ENCODE measurements at places on chromosomes 2 and 18.
A peak's percentile ranks its signal among the peaks of the same experiment; 100 is the strongest.

- no peak for DNase-seq
Measured at GRCh38 chr2:200507179-200507578, 2.7 kb downstream of the KCTD18 start.

GRCh38 chr2:178152033-178152432 lies 39.8 kb downstream of the RBM45 start:
- no peak for DNase-seq

DNA sequence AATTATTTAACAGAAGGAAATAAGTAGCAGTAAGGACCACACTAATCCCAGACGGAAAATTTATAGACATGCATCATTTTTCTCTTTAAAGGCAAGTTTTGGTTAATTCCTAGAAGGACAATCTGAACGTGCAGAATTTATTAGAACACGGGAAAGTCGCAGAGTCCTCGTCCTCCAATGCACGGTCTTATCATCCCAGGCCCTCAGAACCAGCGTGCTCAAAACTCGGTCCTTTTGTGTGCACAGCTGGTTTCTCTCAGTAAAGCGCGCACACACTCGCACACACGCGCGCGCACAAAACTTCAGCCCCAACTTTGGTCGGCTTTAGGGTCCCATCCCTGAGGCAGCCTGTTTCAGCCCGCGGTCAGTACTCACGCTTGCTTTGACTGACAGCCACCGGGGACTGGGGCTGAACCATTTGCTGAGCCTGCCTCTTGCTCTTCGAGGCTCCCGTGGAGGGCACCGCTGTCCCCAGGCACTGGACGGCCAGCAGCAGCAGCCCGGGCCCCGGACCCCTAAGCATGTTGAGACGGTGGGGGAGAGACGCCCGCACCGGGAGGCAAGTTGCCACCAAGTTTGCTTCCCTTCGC lies 493 bp downstream of the FN1 start:
- no peak for DNase-seq

DNA sequence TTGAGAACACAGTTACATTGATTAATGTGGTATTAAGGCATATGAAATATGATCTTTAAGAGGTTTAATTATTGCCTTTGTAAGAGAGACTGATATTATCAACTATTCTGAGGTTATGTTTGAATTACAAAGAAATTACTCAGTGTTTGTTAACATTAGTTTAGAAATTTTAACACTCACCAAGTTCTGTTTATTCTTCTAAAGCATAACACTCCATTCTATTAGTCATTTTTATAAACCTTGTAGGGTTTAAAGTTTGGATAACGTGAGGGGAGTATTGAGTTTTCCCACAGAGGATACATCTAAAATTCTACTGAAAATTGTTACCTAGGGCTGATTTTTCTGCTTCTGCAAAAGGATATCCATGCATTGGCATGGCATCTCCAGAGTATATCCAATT lies 7.7 kb downstream of the CCDC178 start:
- no peak for DNase-seq

- DNase-seq = no peak
Measured at GRCh38 chr2:135561925-135562324, 30.6 kb downstream of the R3HDM1 start.

- peak; percentile 74 for DNase-seq
Measured at GRCh38 chr18:79523736-79524180, 128.0 kb downstream of the NFATC1 start.

GRCh38 chr2:119109866-119110265 lies 48.7 kb downstream of the C1QL2 start:
- DNase-seq = no peak

GRCh38 chr2:149313512-149313972 lies 16.8 kb upstream of the LYPD6 start:
- DNase-seq = no peak

DNA sequence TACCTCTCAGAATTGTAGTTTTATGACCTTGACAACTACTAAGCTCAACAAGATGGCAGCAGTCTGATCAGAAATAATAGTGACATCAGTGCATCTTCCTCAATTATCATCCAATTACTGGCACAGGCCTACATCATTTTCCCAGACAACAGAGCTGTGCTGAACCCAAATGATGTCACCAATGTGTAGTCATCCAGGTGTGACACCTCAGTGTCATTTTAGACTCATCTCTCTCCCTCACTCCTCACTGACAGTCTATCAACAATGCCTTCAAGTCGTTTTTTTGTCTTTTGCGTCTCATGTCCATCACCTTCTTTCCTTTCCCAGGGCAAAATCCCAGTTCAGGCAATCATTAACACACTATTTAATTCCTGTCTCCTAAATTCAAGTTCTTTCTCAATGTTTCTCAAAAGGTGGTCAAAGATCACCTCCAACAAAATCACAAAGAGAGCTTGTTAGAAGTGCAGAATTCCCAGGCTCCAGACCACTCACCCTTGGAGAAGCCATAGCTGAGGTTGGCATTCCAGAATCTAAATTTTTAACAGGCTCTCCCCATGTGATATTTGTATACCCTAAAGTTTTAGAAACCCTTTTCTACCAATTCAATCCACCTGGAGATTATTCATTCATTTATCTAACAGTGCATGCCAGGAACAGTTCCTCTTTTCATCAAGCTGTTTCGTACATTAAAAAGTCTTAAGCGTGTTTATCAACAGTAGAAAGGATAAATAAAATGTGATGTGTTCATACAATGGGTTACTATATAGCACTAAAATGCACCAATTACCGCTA lies 125.3 kb upstream of the KLF7 start:
- DNase-seq = no peak

DNA sequence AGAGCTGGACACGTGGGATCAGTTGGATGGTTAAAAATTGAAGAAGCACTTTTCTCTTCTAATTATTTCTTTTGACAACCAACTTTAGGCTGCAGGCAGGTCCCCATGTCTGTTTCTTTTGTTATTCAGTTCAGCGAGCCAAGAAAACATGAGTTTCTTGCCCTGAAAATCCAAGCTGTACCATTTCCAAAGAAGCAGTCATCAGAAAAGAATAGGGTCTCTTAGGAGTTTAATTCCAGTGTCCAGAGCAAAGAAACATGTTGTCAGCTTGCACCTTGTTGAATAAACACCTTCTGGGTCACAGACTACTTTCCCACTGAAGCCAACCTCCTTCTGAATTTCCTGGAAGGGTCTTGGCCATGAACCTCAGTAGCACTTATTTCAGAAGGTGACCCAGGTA lies 170.5 kb upstream of the COPS8 start:
- no peak for DNase-seq

- no peak for DNase-seq
Measured at GRCh38 chr2:28035163-28035690, 144.7 kb downstream of the BABAM2 start.

- no peak for DNase-seq
Measured at GRCh38 chr2:223008162-223008561, 43.8 kb upstream of the KCNE4 start.

DNA sequence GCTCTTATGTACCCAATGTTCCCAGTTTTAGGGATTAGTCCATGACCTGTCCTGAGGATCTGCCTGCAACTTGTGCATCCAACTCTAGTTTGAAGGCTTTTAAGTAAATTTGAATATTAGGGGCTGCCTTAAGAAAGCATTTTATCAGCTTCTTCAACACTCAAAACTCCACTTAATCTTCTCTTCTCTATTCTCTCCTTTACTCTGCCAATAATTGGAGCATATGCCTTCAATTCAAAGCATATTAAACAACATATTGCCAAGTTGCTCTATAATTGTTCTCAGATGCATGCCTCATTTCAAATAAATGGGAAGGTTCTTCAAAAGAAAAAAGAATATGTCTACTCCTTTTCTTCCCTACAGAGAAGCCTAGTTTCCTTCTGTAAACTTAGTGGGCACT lies 84.8 kb upstream of the NCKAP5 start:
- DNase-seq = no peak

DNA sequence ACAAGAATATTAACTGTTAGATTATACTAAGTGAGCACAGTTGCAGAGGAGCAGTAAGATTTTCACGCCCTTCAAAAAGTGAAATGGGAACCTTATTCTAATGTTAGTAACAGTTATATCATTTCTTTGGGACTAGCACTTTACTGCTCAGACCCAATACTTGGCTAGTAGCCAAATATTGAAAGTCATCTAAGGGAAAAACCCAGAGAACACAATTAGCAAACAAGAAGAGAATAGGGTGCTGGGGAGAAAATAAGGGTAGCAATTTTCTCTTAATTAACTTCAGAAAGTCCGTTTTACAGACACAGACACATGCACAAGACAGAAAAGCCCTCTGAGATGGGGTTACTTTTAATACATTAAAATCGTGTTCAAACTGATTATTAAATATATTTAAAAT lies 71.8 kb downstream of the ID2 start:
- DNase-seq = no peak

DNA sequence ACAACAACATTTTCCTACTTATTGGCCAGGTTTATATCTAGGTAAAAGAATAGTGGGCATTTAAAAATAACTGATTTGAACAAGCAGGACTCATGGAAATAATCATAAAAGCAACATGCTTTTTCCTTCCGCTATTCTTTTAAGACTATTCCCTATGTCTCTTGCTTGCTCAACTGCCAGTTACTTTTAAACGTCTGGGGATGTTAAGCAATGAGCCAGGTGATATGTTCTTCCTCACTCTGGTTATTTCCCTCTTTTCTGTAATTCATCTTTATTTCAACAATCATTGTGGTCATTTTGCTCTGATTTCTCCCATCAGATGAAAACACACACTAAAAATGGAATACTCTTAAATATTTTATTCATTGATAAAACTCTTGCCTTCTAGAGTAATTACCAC lies 33.4 kb upstream of the SLC8A1 start:
- DNase-seq = no peak

- no peak for DNase-seq
Measured at GRCh38 chr2:8535821-8536685, 145.8 kb upstream of the ID2 start.

- no peak for DNase-seq
Measured at GRCh38 chr18:7514796-7515440, 52.2 kb upstream of the PTPRM start.

GRCh38 chr18:41504316-41504715 lies 450.7 kb upstream of the PIK3C3 start:
- no peak for DNase-seq

Measured in CD4-positive, alpha-beta T cell treated with Interleukin-17A for 4 hours (primary cell).